ENCODE measurements at places on chromosomes 2 and 18.

GRCh38 chr2:28163028-28163427 lies 229.6 kb upstream of the FOSL2 start:
- no peak for DNase-seq

DNA sequence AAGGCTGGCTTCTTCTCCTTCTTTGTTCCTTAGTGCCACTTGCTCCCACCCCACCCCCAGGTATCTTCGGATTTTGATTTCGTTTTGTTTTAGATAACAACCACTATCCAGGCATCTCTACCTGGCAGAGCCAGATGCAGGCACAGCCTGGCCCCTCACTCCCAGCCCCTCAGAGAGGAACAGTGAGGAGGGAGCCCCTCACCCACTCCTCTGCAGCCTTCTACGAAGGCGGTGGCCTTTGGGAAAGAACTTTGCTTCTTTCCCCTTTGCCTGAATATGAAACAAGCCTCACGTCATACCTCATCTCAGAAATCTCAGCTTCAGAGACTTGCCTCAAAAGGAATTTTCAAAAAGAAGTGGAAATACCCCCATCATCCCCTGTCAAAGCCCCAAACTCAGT lies 6.3 kb upstream of the CYP26B1 start:
- no peak for DNase-seq

DNA sequence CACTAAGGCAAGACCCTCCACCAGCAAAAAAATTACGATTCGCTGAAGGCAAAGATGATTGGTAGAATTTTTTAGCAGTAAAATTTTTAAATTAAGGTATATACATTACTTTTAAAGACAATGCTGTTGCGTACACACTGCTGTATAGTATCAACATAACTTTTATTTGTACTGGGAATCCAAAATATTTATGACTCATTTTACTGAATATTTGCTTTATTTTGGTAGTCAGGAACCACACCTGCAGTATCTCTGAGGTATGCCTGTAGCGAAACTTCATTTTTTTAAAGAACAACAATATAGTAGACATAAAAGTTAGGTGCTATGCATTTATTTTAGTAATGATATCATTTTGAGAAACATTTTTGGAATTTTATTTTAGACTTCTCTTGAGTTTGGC lies 57.8 kb downstream of the GALNT1 start:
- DNase-seq: no peak

- DNase-seq: no peak
These were observed 50.8 kb downstream of the GBX2 start for GRCh38 chr2:236117401-236117800.

DNA sequence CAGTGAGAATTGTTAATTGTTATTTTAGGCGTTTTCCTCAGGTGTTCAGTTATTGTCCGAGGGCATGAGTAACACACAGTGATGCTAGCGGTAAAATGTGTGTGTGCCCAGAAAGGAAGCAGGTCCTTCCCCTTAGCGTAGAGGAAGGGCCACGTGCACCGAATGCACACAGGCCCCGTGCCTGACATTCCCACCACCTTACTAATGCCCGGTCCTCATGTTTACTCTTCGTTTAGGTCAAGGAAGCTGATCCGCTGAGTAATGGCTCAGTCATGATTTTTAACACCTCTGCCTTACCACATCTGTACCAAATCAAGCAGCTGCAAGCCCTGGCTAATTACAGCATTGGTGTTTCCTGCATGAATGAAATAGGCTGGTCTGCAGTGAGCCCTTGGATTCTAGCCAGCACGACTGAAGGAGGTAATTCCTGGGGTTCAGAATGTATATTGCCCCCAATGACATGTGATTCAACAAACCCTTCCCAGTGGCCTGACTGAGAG lies 76.7 kb downstream of the MERTK start:
- DNase-seq: no peak

DNA sequence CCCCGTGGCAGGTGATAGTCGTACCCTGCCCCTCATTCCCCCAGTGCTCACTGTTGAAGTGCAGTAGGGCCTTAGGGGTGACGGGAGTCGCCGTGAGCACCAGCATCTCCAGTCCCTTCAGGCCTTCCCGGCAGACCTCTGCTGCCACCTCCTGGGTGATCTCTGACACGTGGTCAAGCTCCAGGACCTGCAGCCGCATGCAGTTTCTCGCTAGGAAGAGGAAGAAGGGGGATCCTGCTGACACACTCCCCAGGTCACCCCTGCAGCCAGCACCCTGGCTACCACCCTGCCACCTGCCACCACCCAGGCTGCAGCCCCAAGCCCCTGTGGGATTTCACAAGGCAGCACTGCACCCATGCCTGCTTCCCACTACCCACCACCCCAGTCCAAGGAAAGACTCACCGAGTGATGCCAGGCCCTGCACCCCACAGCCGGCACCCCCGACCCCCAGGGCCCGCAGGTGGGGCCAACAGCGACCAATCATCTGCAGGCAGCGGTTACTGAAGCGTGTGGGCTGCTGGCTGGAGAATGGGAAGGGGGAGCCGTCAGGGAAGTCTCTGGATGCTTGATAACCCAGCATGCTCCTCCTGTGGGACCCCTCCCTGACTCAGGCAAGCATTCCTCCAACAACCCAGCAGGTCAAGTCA lies 23.8 kb downstream of the FBXO41 start:
- DNase-seq: no peak

GRCh38 chr18:5285326-5285725 lies 10.2 kb downstream of the ZBTB14 start:
- no peak for DNase-seq

DNA sequence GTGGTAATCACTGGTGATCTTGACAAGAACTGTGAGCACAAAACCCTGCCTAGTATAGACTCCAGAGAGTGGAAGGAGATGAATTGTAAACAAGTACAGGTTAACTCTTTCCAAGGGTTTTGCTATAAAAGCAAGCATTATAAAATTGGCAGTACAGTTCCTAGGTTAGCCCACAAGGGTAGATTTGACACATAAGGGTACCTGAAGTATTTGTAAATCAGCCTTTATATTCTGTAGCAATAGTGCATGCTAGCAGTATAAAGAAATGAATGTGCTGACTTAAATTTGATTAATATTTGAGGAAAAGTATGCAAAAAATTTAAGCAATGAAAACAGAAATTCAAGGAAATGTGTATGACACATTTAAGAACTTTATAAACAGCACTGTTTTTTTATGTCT lies 42.4 kb downstream of the SP3 start:
- no peak for DNase-seq

DNA sequence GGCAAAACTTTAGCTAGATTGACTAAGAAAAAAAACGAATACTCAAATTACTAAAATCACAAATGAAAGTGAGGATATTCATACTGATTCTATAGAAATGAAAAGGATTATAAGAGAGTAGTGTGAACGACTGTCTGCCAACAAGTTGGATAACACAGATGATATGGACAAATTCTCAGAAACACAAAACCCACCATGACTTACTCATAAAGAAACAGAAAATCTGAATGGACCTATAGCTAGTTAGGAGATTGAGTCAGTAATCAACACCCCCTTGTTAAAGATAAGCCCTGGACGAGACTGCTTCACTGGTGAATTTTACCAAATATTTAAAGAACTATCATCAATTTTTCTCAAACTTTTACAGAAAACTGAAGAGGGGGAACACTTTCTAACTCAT lies 108.8 kb upstream of the TMEM200C start:
- DNase-seq: no peak

GRCh38 chr2:162175714-162176113 lies 23.7 kb upstream of the GCG start:
- DNase-seq: no peak

DNA sequence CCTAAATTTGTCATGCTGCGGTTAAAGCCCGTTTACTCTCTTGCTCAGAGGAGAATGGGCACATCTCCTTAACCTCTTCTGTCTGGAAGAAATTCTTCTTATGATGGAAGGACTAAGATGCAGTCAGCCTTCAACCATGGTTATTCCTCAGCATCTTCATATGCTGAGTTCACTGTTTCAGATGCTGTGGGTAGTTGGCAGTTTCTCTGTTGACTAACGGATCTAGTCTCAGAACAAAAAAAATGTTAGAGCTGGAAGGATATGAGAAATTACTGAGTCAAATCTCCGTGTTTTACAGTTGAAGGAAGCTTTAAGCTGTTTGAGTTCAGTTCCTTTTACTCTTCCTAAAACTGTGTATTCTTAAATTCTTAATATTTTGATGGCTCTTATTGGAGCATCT lies 43.6 kb upstream of the PGAP1 start:
- DNase-seq: no peak

GRCh38 chr2:62462211-62462610 lies 43.8 kb downstream of the TMEM17 start:
- DNase-seq: no peak

- DNase-seq: no peak
These were observed 59.9 kb downstream of the ATP9B start for GRCh38 chr18:79129120-79129519.

- DNase-seq: no peak
These were observed 207.0 kb downstream of the CYP26B1 start for GRCh38 chr2:71940695-71941094.

- DNase-seq: no peak
These were observed 25.0 kb upstream of the COPS8 start for GRCh38 chr2:237060534-237061312.

DNA sequence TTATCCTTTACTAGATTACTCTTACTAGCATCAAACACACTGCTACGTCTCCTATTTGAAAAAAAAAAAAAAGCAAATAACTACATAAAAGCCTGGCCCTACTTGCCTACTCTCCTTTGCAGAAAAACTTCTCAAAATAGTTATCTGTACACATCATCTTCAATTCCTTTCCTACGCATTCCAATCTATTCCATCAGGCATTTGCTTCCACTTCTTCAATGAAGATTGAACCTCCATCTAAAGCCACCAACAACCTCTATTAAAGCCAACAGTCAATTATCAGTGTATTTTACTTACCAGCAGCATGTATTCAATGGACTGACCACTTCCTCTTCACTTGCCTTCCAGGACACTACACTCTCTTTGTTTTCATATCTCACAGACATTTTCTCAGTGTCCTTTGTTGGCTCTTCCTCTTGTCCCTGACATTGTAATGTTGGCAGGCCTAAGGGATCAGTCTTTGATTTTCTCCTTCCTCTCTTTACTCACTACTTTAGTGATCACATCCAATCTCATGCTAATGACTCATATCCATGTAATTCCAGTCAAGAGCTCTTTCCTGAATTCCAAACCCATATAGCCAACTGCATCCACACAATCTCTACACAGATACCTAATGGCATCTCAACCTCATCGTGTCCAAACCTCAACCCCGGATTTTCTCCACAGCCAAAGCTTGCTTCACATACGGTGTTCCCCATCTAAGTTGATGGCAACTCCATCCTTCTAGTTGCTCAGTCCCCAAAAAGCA lies 131.3 kb downstream of the CCDC148 start:
- no peak for DNase-seq

DNA sequence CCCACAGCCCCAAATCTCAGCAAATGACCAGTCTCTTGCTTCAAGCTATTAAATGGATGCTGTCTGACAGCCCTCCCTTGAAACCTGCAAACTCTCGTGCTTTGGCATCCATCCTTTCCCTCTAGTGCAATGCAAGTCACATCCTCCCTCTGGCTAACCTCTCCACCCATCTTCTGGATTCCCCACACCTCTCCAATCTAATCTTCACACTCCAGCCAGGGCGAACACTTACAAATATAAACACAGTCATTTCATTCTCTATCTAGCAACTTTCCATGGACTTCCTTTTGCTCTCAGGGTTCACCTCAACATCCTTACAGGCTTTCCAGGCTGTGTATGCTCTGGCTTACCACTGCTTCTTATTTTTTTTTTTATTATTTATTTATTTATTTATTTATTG lies 10.1 kb upstream of the NARS1 start:
- no peak for DNase-seq

GRCh38 chr18:55534547-55534946 lies 53.4 kb downstream of the TCF4 start:
- no peak for DNase-seq

GRCh38 chr18:43526426-43527145 lies 249.3 kb upstream of the SYT4 start:
- DNase-seq: no peak

DNA sequence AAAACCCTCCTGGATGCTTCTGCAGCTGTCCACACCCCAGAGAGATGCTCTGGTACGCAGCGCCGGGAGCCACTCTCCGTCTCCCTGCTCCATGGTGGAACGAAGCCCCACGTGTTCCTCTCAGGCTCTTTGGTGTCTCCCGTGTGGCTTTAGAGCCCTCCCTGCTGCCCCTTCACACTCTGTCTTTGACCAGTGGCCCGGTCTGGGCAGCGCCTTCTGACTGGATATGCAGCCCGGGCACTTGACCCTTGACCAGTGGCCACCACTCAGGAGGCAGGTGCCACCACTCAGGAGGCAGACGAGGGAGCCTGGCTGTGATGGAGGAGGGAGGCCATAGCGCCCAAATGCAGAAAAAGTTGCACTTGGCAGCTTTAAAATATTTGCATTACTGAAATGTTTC lies 214.5 kb upstream of the SALL3 start:
- no peak for DNase-seq

GRCh38 chr2:143489145-143489544 lies 359.9 kb downstream of the ARHGAP15 start:
- no peak for DNase-seq

- DNase-seq: no peak
These were observed 46.0 kb downstream of the CCDC195 start for GRCh38 chr2:224670203-224670602.

- no peak for DNase-seq
These were observed 10.2 kb downstream of the CERS6 start for GRCh38 chr2:168466190-168466737.

- DNase-seq: no peak
These were observed 551.3 kb upstream of the RAB6C start for GRCh38 chr2:129428086-129428660.

- DNase-seq: no peak
These were observed 377.8 kb downstream of the LNPK start for GRCh38 chr2:175624211-175624761.

DNA sequence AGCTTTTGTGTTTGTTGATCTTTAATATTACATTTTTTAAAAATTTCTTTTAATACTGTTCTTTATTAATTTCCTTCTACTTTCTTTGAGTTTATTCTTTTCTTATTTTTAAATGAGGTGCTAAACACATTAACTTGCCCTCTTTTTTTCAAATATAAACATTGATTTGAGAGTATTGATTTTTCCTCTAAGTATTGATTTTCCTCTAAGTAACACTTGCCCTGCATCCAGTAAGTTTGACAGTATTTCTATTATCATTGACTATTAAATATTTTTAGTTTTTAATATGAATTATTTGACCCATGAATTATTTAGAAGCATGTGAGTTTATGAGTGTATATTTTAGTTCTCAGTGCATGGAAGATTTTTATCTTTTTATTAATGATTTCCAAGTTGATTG lies 337.0 kb upstream of the RAB12 start:
- no peak for DNase-seq

- DNase-seq: no peak
These were observed 177.5 kb upstream of the TPO start for GRCh38 chr2:1235806-1236205.

DNA sequence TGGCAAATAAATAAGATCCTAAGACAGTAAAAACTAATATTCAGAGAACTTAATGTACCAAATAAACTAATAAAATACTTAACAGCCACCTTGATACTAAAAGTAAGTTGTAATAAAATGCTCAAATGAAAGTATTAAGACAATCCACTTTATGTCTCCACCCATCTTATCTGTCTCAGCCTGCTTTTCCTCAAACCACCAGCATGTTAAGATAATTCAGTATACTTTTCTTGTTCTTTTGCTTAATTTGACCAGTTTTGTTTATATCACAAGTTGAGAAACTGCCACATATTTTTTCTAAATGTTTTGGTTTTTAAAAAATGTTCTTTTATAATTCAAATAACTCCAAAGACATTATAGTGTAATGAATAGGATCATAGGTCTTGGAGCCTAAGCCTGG lies 142.0 kb downstream of the MBD5 start:
- DNase-seq: no peak

GRCh38 chr2:64462940-64463700 lies 9.2 kb downstream of the LGALSL start:
- DNase-seq: no peak
